ENCODE measurements at places on chromosomes 7 and 10.

DNA sequence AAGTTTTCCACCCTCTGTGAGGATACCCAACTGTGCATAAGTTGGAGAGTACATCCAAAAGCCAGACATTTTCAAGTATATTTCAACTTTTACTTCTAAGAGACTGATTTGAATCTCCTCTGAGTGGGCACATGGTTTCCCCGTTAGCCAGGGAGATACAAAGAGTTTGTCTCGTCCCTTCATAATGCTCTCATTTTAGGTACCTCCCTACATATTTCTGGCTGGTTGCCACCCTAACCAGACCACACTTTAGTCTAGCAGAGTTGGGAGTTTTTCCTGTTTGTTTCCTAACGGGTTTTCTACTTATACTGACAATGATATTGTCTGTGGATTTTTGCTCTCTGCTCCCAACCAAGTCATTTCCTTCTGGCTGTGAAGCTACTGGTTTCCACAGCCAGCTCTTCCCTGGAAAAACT, 180.3 kb downstream of the CCDC71L start:
- no peak for DNase-seq

DNA sequence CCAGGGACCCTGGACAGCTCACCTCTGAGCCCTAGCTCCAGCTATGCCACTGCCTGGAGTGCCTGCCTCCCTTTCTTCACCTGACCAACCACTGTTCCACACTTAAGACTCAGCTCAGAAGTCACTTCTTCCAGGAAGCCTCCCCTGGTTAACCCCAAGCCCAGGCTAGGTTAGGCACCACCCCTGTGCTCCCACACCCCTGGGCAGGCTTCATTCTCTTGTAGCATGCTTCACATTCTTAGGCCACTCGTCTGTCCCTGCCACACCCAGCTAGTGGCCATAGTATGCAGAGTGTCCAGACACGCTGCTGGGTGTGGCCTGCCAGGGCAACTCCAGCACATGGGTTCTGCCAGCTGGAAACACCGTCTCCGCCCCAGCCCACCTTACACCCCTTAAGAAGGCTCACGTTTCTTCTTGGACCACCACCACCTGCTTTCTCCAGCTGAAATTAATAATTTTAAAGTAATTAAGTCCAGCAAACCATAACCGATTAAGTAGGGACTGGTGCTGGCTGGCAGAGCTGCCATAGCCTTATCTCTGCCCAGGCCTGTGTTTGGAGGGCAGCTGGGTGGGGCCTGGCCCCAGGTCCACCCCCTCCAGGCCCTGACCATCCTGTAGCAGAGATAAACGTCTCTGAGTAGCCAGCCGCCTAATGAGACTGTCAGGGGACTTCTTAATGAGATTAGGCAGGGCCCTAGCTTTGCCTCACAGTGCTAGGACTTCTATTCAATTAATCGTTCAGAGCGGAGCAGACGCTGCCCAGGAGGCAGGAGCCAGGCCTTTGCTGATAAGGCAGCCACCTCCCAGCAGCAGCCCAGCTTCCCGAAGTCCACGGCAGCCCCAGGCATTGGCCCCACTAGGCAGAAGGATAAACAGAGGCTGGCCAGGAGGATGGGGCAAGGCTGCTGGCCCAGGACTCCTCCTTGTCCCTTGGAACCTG, 20.5 kb downstream of the GRID1 start:
- no peak for DNase-seq

- no peak for DNase-seq
Observed at GRCh38 chr10:520402-520787, 169.1 kb downstream of the DIP2C start.

GRCh38 chr10:77244746-77245145, 392.9 kb downstream of the KCNMA1 start:
- no peak for DNase-seq

GRCh38 chr10:12993595-12993994, 7.9 kb downstream of the CCDC3 start:
- no peak for DNase-seq

GRCh38 chr10:69656742-69657269, 26.8 kb downstream of the FAM241B start:
- DNase-seq = no peak

DNA sequence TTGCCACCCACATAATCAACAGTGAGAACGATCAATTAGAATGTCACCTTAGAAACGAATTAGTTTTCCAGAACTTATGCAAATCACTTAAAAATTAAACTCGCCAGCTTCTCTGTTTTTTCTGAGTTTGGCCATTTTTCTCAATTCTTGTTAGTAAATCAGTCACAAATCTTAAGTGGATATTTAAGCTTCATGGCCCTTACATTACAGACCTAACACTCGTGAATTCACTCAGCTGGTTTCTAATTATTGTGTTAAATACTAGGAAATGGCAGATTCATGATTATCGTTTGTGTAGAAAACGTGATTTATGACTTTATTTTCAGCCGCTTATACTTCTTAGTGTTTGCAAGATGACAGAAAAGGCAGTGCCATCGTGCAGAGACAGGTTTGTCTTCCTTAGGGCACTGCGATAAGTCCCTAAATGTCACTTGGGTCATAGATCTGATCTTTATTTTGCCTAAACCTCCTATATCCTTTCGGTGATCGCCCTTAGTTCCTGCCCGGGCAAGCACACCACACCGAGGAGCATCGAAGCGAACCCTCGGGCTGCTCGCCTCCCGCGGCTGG, 587 bp upstream of the CELF2 start:
- no peak for DNase-seq

GRCh38 chr7:2760098-2760889, 72.3 kb downstream of the AMZ1 start:
- DNase-seq = no peak

GRCh38 chr10:127047878-127048238, 142.6 kb downstream of the DOCK1 start:
- DNase-seq = no peak

DNA sequence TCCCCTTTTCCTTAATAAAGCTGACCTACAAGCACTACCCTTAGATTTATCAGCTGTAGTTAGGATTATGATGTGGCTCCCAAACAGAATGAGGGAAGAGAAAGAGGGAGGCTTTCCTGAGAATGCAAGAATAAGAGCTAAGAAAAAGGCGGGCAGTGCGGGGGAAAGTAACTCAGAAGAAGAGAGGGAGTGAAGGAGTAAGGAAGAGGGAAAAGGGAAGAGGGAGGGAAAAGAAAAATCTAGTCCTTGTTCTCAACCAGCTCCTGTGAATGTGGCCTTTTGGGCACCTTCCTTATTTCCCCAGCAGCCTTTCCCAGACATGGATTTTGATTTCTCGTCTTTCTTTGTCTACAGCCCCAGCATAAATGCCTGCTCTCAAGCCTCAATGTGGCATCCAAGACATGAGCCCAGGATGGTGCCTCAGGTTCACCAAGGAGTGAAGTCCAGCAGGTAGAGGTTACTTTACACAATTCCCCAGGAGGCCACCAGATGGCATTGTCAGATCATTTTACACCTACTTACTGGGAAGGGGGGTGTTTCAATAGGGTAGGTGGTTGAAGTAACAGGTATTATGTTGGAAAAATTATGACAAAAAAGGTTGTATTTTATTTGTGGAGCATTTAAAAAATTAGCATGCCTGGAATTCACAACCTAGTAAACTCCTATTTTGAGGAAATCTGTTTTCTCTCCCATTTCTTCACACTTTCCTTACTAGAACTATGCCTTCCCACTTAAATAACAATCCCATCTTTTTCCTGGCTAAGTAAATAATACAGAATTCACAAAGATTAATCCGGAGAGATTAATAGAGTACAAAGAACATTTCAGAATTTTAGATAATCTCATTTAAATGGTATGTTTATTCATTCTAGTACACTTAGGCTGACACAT, 106.5 kb downstream of the HTR7 start:
- DNase-seq = no peak

- no peak for DNase-seq
Observed at GRCh38 chr7:136179851-136180721, 202.9 kb upstream of the MTPN start.

DNA sequence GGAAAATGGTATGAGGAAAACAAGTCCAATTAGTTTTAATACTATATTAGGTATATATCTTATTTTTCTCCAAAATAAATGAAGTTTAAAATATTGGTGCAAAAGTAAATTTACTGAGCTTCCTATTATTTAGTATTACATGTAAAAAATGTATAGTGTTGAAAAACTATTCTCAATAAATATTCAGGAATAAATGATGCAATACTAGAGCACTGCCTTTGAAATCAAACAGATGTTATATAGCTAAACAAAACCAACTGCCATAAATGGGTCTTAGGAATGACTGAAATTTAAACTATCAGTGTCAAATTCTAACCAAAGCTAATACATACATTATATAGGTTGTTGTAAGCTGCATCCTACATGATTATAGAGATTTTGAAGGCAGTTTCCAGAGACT, 1434.0 kb upstream of the LRRTM3 start:
- DNase-seq = no peak

GRCh38 chr10:31358688-31359330, 39.8 kb downstream of the ZEB1 start:
- no peak for DNase-seq

- no peak for DNase-seq
Observed at GRCh38 chr10:110410329-110411046, 87.2 kb upstream of the DUSP5 start.

DNA sequence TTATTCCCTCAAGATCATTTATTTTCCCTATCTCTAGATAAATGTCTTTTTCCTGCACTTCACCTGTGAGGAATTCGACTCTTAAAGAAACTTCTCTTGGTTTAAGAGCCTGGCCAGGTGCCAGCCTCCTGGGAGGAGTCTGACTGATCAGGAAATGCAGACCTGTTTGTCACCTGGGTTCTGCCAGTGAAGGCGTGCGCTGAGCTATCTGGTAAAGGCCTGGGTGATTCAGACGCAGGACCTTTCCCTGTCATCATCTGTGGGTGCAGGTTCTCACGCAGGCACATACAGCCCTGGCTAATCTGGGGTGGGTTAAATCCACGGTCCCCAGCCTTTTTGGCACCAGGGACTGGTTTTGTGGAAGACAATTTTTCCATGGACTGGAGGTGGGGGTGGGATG, 65.3 kb upstream of the AQP1 start:
- no peak for DNase-seq

DNA sequence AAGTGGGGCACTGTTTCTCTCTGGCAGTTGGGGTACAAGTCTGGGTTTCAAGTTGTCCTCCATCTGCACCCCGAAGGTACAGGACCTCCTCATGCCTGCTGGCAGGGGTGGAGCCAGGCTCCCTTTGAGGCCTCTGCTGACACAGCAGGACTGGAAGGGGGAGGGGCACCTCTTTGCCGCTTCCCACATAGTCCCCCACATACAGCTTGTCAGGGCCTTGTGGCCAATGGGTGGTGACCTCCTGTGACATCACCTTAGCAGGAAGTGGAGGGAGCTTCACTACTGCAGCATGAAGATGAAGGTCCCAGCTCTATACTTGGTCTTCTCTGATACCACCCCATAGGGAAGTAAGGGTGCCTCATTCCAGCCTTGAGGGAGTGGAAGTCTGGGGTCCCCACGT, 167.8 kb downstream of the RAMP3 start:
- DNase-seq = no peak

DNA sequence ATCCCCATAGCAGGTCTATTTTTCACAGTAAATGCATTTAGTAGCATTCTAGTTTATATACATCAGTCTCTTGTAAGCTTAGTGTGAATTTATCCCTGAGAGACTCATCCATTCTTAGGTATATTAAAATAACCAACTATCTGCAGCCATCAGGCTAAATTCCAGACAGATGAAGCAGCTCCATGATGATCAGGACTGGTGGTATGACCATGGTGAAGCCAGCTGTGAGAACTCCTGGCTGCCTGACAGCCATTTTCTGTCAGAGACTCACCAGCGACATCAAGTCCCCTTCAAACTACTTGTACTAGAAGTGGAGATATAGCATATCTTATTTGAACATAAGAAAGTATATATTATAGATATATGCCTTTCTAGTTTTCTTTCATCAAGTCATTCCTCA, 70.3 kb upstream of the GSDME start:
- DNase-seq = no peak

DNA sequence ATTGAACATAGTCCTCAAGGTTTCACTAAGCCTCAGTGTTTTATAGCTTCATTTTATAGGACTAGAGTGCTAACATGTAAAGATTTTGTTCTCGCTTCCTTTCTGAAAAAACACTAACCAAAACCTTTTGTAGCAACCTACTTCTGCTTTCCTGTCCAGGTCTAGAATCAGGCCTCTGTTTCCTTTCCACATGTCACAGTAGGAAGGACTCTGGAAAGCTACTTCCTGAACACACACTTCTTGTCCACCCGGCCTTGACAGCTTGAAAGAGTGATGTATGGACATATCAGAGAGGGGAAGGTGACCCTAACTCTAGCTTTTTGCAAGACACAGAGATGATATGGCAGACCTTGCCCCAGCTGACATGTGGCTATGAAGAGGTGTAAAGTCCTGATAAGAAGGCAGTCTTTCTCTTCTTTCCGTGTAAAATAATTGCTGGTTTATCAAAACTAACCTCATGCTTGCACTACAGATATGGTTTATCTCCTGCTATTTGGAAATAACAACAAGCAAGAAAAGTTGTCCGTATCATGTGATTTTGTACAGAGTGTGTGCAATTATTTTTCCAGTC, 175.4 kb downstream of the SKAP2 start:
- no peak for DNase-seq

DNA sequence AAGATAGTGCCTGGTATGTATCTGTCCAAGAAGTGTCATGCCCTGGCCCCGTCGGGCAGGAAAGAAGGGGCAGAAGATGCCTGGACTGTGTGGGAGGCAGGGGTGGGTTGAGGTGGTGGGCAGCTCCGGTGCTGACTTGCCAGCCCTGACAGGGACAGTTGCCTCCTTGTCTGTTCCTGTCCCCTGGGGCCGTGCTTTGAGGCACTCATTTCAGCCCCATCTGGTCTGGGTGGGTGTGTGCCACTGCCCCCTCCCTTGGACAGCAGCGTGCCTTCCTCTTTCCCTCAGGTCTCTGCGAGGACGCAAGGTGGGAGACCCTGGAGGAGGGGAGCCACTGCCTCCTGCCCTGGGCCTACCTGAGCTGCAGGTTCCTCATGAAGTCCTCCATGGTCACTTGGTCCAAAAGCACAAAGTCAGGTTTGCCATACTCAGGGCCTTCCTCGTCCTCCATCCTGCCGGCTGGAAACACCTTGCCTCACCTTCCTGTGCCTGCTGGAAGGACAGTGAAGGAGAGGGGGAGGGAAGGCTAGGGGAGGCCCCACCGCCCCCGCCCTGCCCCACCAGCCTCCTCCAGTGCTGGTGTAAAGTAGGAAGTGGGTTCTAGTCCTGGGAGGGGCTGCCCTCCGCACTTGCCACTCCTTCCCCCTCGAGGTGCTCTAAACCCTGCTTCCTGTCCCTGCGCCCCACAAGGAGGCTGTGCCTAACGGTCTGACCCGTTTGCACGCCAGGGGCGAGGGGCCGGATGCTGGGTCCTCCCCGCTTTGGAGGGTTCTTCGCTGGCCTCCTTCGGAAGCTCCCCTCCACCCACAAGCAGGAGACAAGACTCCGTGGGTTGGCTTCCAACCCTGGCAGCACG, at the start of gene MYO1G:
MYO1G (minus strand) TSS at position 505 of the 856 bp plus-strand sequence; CDS start at position 451, 54 bp downstream.
- DNase-seq = peak; percentile 92

- no peak for DNase-seq
Observed at GRCh38 chr7:137454767-137455166, 111.2 kb upstream of the PTN start.

DNA sequence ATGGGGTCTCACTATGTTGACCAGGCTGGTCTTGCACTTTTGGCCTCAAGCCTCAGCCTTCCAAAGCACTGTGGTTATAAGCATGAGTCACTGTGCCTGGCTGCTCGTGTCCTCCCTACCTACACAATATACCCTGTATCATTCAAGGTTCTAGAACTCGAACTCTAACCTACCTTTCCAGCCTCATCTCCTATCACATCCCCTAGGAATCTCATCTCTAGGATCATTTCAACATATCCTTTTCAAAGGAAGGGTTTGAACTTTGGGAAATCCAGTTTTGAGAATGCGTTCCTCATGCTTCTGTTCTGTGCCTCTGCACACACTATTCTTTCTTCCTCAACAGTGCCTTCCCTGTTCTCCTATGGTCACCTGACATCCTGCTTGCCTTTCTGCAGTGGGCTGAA, 87.8 kb upstream of the RHEB start:
- no peak for DNase-seq

Data from activated effector memory CD4-positive, alpha-beta T cell treated with Interleukin-2 at 50 U/mL for 16 hours (primary cell).